ENCODE measurements at places on chromosomes 3 and 15.

GRCh38 chr3:42681361-42682038 lies 3.8 kb upstream of the KLHL40 start:
- no peak for DNase-seq

DNA sequence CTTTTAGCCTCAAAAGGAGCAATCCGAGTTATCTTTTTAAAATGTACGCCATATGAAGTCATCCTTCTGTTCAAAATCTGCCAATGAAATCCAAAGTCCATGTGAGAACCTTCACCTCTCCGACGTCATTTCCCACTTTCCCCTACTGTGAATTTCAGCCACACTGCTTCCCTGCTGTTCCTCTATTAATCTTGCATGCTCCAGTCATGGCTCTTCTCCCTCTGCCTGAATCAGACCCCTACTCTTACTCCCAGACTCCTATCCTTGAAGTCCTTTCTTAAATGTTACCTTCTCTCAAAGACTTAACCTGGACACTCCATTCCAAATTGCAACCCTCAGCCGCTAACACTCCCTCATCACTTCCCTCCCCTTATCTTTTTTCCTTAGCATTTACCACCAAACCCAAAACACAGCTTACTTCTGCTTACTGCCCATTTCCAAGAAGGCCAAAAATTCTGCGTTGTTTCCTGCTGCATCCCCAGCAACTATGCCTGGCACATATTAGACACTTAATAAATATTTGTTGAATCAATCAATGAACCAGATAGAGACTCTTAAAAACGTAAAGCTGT lies 1.2 kb downstream of the NKIRAS1 start:
- DNase-seq, result peak; percentile 64

GRCh38 chr15:85582131-85583079 lies 202.0 kb downstream of the AKAP13 start:
- peak; percentile 46 for DNase-seq

DNA sequence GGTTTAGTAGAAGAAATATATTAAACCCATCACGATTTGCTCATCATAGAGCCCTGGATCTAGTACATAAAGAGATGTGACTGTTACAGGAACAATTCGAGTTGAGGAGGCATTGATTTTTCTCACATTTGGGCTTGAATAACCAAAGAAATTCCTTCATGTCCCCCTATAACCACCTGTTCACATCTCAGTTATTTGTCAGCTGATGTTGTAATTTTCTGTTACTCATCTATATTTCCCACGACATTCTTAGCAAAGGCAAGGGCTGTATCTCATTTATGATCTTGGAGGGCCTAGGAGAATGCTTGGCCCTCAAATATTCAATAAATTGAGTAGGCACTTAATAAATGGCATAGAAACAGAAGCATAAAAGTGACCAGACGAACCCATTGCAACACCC lies 36.4 kb upstream of the GYG1 start:
- no peak for DNase-seq

- peak; percentile 44 for DNase-seq
Observed at GRCh38 chr3:186869253-186870100, 27.0 kb downstream of the ADIPOQ start.
